ENCODE measurements at places on chromosomes 1 and 21. TPM values are rescaled to one million over a fixed set of nuclear protein-coding genes. Genes with fewer than 3 reads are reported as not detected.

DNA sequence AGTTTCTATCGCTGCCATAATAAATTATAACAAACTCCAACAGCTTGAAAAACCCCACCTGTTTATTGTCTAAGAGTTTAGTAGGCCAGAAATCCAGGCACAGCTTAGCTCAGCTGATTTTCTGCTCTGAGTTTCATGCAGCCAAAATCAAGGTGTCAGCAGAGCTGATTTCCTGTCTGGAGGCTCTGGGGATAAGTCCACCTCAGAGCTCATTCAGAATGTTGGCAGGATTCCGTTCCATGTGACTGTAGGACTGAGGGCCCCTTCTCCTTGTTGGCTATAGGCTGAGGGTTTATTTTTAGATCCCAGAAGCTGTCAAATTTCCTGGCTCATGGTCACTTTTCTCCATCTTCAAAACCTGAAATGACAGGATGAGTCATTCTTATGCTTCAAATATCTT is 91.6 kb upstream of the CHODL start:
- DNase-seq, result no peak

DNA sequence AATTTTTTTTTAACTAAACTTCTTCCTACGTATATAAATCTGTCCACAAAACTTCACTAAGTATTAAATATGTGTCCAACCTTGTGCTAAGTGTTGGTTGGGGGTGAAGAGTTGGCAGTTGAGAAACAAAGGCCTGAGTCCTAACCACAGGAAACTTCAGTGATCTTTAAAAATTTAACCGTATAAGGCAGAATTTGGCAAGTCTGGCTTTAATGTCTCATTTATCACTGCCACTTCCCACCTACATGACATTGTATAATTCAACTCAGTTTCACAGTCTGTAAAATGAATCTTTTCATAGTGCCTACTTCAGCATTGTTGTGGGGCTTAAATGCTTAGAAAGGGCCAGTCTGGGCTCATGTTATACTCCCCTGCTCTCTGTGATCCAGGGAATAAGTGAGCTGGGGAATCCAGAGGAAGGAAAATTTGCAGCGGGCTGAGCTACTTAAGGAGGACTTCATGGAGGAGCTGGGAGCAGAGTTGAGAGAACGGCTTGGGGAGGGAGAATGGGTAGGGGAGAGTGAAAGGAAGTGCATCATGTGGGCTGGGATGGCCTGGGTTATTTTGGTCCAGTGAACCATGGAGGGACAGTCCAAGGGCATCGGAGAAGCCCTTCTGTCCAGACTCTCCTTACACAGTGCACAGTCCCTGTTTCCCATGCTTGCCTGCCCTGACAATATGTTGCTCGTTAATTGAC is 14.5 kb downstream of the IFNAR2 start:
- DNase-seq, result no peak

GRCh38 chr1:215631489-215631888 is 64.4 kb downstream of the KCTD3 start:
- DNase-seq, result no peak

DNA sequence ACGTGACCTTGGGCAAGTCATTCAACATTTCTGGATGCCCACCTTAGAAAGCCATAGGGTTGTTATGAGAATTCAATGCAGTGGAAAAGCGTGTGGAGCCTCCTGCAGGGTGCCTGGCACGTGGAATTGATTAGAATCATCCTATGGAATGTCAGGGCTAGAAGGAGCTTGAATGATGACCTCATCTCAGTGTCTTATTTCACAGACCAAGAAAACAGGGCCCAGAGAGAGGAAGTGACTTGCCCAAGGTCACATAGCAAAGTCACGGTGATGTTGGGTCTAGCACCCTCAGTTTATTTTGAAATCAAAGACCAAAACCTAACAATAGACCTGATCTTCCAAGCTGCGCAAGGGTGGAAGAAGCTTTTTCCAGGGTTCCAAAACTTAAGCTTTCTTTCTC is 6.0 kb downstream of the TRABD2B start:
- no peak for DNase-seq

DNA sequence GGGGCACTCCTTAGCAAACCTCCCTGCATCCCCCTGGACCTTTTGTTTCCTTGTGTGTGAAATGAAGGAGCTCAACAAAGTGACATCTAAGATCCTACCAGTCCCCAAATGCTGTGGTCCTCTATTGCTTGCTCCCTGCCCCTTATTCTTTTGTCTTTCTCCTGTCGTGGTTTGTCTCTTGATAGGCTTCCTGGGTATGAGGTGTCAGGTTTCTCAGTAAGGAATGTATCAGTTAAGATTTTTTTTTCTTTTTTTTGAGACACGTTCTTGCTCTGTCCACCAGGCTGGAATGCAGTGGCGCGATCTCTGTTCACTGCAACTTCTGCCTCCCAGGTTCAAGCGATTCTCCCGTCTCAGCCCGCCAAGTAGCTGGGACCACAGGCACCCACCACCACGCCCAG is 16.8 kb downstream of the CNIH3 start:
- DNase-seq, result no peak

KCNAB2 gene
- total RNA-seq, result 96.4 TPM

VSIG8 gene
- total RNA-seq, result not detected
